ENCODE measurements at places on chromosomes 3 and 15. TPM values are rescaled to one million over a fixed set of nuclear protein-coding genes. Genes with fewer than 3 reads are reported as not detected.

- no peak for DNase-seq
- no peak overlapping the region for H3K27ac ChIP-seq
- no peak overlapping the region for H3K4me3 ChIP-seq
- no peaks in the 10 kb centered on the region for H3K27me3 ChIP-seq
Observed at GRCh38 chr15:84917452-84917851, 33.0 kb downstream of the SLC28A1 start.

Gene USP19
- 30.2 TPM for polyA plus RNA-seq

Gene FEM1B
- polyA plus RNA-seq, result 14.8 TPM

Gene PIK3R4
- polyA plus RNA-seq, result 21.6 TPM

Gene SOX14
- polyA plus RNA-seq, result not detected

Data from lung (tissue), 17 donors.